Left renal pelvis (tissue), 4 donors: ENCODE measurements at places on chromosomes 7 and 10.

DNA sequence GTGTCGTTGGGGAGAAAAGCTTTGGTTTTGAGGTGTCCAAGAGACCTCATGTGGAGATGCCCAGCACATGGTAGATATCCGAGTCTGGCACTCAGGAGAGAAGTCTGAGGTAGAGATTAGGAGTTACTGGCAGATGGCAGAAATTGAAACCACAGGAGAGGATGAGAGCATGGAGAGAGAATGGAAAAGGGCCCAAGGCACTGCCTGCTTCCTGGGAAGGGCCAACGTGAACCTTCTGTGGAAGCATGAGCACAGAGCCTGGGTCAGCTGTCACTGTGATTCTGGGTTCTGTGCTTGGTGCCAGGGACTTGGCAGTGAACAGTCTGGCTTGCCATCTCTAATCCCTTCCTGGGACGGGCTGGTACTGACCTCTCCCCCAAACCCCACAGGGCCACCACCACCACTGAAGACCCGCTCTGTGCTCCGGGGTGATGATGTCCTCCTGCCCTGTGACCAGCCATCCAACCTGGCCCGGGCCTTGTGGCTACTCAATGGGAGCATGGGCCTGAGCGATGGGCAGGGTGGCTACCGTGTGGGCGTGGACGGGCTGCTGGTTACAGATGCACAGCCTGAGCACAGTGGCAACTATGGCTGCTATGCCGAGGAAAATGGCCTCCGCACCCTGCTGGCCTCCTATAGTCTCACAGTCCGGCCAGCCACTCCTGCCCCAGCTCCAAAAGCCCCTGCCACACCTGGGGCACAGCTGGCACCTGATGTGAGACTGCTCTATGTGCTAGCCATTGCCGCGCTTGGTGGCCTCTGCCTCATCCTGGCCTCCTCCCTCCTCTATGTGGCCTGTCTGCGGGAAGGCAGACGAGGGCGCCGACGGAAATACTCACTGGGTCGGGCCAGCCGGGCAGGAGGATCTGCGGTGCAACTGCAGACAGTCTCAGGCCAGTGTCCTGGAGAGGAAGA is 4.1 kb downstream of the MRPL43 start:
- DNase-seq = no peak

DNA sequence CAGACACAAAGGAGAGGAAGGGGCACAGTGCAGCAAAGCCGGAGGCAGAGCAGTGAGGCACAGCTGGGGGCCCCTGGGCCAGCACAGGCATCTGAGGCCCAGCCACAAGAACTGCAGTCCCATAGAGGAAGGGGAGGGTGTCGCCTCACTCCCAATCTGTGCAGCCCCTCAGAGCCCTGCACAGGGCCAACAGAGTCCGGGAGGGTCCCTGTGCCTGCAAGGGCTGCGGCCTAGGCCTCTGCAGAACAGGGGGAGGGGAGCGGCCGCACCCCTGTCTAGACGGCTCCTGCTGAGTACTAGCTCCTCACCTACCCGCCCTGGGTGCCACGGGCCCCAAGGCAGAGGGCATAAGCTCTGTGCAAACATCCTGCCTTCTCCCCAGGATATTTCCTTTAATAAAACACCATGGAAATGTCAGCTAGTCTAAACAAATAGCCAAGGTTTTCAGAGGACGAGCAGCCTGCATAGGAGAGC is 32.4 kb upstream of the RET start:
- DNase-seq = no peak

GRCh38 chr7:149313981-149314380 is 52.0 kb downstream of the ZNF783 start:
- DNase-seq = no peak

DNA sequence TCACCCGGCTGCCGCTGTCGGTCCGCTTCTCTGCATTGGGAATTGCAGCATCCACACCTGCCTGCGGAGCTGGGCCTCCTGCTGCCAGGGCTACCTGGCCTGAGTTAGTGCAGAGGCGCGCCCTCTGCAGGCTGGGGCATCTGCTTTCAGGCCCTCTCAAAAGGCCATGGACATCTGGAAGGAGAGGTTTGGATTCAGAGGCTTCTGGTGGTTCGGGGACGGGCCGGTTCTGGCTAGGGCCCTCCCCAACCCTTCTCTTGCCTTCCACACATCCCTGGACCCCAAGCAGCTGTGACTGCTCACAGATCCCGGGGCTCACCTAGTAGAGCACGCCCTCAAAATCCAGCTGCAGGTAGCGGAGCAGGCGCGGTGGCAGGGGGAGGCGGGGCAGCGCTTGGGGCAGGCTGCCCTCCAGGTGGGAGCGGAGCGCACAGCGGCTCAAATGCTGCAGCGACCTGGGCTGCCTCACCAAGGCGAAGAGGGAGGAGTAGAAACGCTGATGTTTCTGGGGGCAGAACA is 8.4 kb upstream of the GBX1 start:
- no peak for DNase-seq

DNA sequence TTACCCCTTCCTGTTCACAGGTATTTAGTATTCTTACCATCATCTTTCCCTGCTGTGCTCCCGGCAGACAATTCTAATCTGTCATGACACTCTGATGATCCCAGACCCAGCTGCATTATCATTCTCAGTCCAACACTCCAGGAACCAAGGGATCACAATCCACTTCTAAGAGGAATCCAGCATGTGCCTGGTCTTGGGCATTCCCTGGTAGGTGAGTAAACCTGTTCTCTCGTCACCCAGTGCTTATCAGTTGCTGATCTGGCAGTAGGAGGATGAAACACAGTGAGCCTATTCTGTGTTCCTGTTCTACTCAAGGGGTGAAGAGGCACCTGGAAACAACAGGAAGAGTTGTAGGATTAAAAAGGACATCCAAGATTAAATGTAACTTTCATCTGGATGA is 1.3 kb upstream of the DMBT1 start:
- no peak for DNase-seq

GRCh38 chr7:29091715-29092114 is 54.6 kb downstream of the CPVL start:
- no peak for DNase-seq

GRCh38 chr7:16035392-16035791 is 348.9 kb upstream of the MEOX2 start:
- no peak for DNase-seq

DNA sequence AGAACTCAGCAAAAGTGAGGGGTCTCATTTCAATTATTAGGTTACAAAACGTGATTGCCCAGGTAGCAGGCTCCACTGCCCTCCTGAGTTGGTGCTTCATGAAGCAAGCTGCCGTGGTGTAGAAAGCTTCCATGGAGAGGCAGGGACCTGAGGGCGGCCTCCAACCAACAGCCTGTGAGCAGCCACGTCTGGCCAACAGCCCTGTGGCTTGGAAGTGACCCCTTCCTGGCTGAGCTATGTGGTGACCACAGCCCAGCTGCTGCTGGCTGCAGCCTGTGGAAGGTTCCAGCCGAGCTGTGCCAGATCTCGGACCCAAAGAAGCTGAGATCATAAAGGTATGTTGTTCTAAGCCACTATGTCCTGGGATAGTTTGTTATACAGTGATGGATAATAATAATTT is 122.5 kb upstream of the KLF6 start:
- no peak for DNase-seq

- no peak for DNase-seq
Measured at GRCh38 chr7:138325434-138325833, 134.6 kb upstream of the TRIM24 start.

GRCh38 chr10:128530946-128531345 is 404.7 kb upstream of the MKI67 start:
- DNase-seq = no peak

- no peak for DNase-seq
Measured at GRCh38 chr10:45580371-45581215, 92.0 kb downstream of the ZFAND4 start.

DNA sequence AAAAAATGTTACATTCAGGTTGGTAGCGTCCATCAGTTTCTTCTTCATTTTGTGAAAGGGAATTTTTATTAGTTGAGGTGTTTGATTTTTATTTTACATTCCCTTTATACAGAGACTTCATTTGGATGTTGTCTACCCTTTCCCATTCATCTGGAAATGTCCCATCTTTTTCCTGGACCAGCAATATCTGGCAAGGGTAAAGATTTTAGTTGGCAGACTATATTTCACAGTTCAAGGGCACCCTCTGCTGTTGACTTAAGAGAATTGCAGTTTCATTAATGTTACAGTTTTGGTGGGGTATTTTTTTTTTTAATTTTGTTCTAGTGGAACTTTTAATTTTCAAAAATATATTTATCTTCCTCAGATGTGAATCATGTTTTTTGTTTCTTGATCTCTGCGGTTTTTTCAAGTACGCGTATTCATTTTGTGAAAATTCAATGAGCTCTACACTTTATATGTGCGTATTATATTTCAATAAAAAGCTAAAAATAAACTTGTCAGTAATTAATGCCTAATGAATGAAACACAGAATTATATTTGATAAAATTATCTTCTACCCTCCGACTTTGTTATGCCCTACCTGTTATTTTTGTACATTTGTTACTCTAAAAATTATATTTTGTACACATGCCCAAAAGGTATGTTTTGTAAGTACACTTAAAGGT is 97.9 kb upstream of the KLF14 start:
- peak; percentile 16 for DNase-seq

DNA sequence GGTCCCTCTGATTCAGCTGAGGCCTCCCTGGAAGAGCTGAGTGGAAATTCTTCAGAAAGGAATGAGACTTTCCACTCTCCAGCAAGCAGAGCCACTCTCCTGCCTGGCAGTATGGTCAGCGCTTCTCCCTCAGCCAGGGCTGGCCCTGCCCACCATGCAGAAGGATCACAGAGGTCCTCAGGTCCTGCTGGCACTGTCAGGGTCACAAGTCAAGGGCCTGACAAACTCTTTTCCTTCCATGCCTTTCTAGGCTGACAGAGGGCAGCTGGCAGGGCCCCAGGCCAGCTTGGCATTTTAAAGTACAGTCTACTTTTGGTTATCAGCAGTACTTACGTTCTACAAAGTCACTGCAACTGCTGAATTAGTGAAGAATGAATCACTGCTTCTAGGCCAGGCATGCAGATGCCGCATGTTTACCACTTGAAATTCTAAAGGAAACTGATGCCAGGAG is 119.3 kb upstream of the FRMD4A start:
- DNase-seq = no peak

DNA sequence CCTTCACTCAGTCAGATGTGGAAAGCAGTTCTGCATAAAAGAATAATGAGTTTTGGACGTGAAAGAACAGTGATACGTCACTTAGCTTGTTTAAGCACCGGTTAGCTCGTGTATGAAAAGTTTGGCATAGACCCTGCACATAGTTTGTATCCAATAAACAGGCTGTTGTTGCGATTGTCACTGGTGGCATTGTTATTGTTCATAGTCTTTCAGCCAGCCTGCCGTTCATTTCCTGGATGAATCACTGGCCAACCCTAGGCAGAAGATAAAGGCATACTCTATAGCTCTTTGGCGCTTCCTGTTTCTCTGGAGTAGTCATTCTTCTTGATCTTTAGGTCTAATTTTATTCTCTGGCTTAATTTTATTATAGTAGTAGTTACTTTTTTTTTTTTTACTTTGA is 57.8 kb upstream of the ANKRD30A start:
- no peak for DNase-seq

DNA sequence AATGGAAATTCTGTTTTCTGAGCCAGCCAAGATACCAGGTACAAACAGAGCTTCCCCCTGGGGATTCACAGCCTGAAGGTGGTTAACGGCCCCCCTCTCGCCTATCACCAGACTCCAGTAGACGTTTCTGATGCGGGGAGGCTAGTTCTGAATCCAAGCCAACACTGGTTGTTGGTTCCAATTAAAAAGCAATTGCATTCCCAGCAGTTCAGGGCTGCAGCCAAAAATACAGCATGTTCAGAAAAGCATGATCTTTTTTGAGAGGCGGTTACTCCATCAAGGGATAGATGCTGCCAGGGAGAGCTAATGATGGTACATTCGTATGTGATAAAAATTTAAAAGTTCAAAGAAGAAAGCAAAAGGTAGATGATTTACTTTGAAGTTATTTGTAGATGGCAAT is 481.0 kb downstream of the GALNT17 start:
- DNase-seq = no peak

DNA sequence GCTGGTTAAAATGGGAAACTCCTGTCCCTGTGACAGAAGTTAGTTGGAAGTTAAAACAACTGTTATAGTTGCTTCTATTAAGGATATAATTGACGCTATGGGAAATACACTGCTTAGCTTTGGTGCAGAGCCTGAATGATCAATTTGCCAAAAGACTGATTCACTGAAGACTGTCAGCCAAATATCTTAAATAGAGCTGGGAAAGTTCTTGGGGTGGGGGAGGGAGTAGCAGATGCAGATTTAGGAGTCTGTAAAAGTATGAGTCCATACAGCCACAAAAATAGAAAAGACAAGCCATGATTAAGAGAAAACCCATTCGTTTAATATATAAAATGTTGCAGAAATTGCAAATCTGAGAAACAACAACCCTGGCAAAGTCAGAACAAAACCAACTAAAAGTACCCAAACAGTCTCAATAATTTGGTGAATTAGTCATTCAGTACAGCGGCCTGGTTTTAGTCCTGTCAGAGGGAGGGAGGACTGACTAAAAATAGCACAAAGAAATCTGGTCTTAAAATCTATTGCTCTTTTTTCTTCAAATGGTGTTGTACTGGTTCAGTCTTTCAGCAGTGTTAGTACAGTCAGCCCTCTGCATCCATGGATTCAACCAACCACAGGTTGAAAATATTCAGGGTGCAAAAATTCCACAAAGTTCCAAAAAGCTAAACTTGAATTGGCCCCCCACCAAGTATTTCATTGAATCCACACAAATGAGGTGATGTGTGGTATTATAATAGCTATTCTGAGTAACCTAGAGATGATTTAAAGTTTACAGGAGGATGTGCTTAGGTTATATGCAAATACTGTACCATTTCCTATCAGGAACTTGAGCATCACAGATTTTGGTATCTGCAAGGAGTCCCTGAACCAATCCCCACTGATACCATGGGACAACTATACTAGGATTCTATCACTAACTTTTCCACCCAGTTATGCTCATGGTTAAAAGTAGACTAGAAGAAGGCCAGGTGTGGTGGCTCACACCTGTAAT is 30.0 kb downstream of the STK17A start:
- DNase-seq = no peak

GRCh38 chr10:571688-572451 is 117.6 kb downstream of the DIP2C start:
- DNase-seq = no peak

GRCh38 chr10:74824184-74824899 is 2.1 kb upstream of the KAT6B start:
- DNase-seq = no peak

DNA sequence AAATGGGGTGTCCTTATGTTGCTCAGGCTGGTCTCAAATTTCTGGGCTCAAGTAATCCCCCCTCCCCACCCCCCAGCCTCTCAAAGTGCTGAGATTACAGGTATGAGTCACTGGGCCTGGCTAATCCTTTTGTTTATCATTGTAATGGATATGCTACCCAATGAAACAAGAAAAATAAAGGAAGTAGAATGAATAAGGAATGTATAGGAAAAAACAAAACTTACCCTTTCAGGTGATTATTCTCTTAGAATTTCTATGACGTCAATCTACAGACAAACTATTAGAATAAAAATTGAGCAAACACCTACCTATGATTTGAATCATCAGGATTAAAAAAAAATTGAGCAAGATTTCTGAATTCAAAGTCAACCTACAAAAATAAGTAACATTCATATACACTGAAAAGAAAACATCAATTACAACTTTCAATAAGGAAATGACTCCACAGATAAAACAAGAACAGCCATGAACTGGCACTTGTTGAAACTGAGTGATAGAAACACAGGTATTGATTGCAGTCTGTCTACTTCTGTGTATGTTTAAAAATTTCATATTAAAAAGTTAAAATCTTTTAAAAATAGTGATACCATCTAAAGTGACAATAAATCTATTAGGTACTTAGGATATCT is 12.2 kb downstream of the ADAM12 start:
- no peak for DNase-seq
